ENCODE measurements at places on chromosomes 12 and 14.

GRCh38 chr14:29191092-29191491 is 424.5 kb downstream of the FOXG1 start:
- no peak for DNase-seq

- DNase-seq = no peak
Measured at GRCh38 chr14:92900660-92901059, 22.3 kb upstream of the CHGA start.

DNA sequence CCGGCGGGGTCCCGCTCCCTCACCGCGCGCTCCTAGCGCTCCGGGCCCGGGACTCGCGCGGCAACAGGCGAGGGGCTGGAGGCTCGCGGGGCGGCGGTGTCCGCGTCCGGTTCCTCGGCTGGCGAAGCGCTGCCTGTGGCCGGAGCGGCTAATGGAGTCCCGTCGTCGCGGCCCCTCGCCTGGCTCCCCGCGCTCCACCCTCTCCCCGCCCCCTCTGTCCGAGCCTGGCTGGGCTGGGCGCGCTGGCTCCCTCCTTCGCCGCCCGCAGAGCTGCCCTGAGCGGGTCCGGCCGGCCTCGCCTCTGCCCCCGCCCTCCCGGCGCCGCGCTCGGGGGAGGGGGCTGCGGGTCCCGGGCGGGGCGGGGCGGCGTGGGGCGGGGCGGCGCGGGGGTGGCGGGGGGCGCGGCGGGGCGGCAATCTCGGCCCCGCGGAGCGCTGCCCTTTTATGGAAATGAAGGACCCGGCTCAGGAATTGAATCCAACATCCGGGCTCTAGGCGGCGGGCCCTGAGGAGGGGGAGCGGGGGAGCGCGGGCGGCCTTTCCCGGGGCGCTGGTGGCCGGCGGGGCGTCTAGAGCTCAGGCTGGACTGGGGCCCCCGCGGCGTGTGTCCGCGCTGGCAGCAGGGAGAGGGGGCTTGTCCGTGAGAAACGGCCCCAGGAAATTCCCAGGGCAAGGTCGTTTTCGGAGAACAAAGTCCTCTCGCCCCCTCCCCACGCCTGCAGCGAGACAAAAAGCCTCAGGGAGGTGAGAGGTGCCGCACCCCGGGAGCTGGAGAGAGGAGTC is at the start of gene FERMT2:
FERMT2 (minus strand) TSS at position 153 of the 783 bp plus-strand sequence. CDS start 482 bp downstream, outside the sequence.
- DNase-seq = peak; percentile 85

GRCh38 chr14:44966601-44967336 is 4.8 kb downstream of the TOGARAM1 start:
- no peak for DNase-seq

DNA sequence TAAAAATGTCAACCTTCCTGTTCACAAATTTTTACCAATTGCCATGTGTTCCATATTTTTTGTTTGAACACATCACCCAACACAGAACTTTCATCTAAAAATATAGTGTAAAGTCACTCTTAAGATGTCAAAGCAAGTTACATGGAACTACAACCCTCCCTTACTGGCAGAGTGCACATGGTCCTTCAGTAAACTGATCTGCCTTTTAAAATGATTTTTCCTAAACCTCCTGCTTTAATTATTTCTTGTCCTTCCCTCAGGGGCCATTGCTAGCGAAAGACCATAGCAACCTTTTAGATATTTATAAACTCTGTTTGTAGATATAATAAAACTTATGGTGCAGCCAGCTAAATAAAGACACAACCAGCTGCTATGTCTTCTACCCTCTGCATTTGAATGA is 255.2 kb upstream of the FAR2 start:
- DNase-seq = no peak

DNA sequence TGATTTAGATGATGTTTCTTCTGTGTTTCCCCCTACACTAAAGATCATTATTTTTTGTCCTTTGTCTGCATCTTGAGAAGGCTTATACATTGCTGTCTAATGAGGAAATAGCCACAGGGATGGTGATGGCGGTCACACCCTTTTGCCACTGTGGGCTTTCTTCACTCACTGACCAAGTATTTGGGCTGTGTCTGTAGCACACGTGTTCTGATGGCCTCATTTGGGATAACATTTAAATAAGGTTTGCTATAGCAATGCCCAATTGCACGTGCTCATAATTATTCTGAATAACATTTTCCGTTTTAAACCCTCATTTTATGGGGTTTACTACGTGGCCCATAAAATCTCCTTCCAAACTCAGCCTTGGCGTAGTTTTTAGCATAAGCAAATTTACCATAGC is 230.3 kb upstream of the PRICKLE1 start:
- DNase-seq = no peak

DNA sequence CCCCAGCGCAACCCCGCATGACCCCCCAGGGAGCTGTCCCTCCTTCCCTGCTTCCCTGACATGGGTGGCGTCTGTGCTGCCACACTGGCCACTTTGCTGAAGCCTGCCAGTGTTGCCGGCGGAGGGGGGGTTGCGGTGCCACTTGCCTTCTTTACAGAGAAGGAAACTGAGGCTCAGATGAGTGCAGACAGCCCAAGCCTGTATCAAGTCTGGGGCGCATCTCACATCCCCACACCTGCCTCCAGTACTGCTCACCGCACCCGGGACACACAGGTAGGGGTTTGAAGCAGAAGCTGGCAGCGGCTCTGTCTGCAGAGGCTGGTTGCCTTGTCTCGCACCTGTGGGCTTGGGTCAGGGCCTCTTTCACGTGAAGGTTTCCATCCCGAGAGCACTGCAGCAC is 104.7 kb upstream of the RTL1 start:
- peak; percentile 3 for DNase-seq

DNA sequence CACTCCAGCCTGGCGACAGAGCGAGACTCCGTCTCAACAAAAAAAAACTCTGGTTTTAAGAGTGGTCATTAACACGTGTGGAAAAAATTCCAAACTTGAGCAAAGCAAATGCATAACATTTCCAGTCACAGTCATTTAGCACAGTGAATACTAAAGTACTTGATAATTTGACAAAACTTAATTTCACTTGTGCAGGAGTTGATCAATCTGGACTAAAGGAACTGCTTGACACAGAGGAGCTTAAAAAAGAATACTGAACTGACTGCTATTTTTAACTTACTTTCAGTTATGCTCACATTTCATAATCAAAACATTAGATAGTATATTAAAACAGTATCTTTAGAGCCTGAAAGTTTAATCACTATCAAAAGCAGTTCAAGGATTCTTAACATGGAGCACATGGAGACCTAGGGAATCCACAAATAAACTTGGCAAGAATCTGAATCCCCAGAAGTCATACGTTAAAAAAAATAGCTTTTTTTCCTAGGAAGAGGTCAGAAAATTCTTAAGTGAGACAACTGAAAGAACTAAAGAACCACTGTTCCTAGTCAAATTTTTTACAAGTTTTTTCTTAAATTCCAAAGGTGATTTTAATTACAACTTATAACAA is 7.4 kb downstream of the UBE2N start:
- no peak for DNase-seq

DNA sequence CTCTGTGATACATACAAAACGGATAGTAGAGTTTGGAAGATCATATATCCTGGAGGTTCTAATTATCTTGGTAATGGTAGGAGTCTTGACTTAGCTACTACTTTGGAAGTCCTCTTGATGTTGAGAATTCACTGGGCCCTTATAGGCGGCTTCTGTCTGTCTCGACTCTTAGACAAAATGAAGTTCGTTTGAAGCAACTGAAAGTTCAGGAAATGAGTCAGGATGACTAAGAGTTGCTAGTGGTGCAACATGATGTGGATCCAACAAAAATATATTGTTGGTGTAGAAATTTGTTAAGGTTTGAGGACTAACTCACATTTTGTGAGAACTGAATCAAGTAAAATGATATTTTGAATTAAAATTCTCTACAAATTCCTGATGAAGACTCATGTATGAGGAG is 272.7 kb downstream of the AEBP2 start:
- no peak for DNase-seq

DNA sequence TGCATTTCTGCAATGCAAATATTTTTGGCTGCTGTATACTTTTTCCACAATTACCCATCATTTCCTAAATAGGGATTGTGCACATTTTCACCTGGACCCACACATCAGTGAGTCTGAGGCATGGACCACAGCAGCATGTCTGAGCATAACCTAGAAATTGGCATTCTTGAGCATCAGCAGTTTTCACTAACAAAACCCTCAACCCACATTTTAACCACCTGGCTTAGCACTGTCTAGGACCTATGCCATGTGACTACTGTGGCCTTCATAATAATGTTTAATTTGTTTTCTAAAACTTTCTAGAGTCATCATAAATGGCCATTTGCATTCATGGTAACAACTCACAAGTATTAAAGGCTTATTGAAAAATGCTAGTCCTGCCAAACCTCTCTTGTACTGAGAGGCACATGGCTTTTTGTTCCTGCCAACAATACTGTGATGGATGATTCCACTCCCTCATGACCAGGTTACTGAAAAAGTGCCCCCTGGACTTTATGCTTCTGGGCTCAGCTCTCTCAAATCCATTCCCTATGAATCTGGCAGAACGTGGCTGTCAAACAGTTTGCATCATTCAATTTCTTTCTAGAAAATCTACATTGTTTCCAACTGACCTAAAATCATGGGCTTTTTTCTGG is 240.0 kb downstream of the MDGA2 start:
- DNase-seq = no peak

DNA sequence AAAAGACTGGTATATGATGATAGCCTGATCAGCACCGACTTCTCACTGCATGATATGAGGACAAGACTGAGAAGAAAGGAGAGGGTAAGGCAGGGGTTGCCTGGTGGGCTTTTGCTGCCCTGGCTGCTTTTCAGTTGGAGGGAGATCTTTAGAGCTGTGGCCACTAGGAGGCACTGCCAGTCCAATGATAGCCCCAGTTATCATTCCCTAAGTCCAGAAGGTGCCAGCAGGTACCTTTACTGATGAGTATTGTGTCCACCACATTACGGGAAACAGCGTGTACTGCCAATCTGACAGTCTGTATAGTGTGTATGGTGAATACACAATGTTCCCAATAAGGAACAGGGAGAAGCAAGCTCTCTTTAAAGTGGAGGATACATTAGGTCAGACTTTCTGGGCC is 55.8 kb upstream of the CCDC175 start:
- peak; percentile 75 for DNase-seq

DNA sequence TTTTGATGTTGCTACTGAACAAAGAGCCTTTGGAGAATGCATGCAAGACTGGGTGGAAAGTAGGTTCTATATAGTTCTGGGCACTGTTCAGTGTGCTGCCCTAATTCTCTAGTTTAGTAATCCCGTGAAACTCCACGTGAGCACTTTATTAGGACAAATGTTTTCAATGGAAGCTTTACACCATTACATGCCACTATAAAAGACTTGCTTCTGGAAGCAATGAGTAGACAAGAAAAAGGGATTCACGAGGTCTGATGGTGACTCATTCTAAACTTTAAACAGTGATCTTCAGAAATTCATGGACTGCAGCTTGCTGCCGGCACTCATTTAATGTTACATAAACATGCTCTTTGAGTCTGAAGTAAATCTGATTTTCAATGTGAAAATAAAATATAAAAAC is 22.3 kb downstream of the ATG14 start:
- no peak for DNase-seq

- no peak for DNase-seq
Measured at GRCh38 chr12:124463341-124463921, 104.0 kb downstream of the NCOR2 start.

DNA sequence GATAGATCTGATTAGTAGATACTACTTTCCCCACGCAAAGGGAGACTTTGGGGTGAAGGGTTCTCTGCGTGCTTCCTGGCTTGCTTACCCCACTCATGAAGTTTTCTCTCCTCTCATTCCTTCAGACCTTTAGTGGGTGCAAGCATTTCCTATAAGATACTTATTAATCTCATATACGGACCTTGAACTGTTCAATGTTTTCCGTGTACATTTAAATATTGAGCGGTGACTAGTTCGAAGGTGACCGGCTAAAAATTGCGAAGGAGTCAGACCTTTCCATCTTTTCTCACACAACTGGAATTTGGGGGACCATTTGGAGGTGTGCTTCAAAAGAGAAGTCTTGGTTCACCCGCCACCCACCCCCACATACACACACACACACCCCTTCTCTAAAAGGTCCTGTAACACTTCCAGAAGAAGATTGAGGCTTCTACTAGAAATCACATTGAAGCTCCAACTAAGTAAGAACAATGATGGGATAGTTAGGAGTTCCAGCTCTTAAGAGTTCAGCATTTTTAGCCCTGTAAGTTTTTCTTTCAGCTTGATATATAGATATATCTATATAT is 6.1 kb upstream of the FOXG1 start:
- DNase-seq = peak; percentile 6

- no peak for DNase-seq
Measured at GRCh38 chr14:79920180-79920692, 291.1 kb downstream of the DIO2 start.

DNA sequence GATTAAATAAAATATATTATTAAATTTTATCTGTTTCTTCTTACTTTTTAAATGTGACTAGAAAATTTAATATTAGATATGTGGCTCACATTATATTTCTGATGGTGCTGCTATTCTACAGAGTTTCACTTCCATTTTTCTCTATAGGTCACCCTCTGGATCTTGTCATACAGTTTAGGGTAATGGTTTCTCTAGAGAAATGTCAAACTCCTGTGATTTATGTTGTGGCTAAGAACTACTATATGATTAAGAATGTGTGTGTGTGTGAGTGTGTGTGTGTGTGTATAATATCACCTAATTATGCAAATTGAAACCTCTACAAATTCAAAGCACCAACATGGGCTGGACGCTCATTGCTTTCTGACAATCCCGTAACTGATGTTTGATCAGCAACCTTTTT is 325.9 kb downstream of the ADAMTS20 start:
- no peak for DNase-seq

DNA sequence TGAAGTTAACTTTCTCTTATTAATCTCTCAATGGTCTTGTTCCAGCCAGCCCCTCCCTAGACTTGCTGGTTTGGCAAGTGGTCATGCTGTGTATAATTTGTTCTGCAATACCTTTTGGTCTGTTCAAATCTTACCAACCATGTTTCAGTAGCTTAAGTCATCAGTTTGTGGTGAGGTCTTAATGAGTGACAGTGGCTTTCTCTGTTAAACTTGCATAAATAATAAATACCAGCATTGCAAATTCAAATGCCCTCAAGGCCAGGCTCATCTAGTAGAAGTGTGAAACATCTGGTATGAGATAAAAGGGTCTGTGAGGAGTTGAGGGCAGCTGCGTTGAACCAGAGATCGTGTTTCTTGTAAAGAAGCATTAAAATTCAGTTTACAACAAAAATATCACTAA is 319.5 kb downstream of the TMEM117 start:
- no peak for DNase-seq

GRCh38 chr12:121095544-121096198 is 37.0 kb upstream of the P2RX7 start:
- DNase-seq = peak; percentile 92

GRCh38 chr12:89507015-89507824 is 17.4 kb downstream of the GALNT4 start:
- DNase-seq = no peak

GRCh38 chr12:76674669-76675315 is 89.1 kb upstream of the ZDHHC17 start:
- DNase-seq = no peak

Data from GM20000 (cell line).